ENCODE measurements at places on chromosomes 4 and X. TPM values are rescaled to one million over a fixed set of nuclear protein-coding genes. Genes with fewer than 3 reads are reported as not detected.

RNF113A gene
- total RNA-seq = 10.8 TPM

ARHGAP36 gene
- 8.5 TPM for total RNA-seq

SMIM10 gene
- total RNA-seq = 2.1 TPM

SSX4B gene
- not detected for total RNA-seq
